Thyroid gland (tissue), 4 donors: ENCODE measurements at places on chromosomes 11 and 22.

GRCh38 chr22:22609291-22609690, 35.1 kb upstream of the GGTLC2 start:
- no peak for DNase-seq

GRCh38 chr11:29751618-29752017, 265.2 kb downstream of the KCNA4 start:
- no peak for DNase-seq

GRCh38 chr22:44549701-44550100, 51.7 kb upstream of the RTL6 start:
- DNase-seq, result no peak

- DNase-seq, result no peak
Observed at GRCh38 chr22:47065756-47066615, 303.5 kb downstream of the TBC1D22A start.

GRCh38 chr11:103906291-103906867, 130.1 kb upstream of the DDI1 start:
- no peak for DNase-seq

DNA sequence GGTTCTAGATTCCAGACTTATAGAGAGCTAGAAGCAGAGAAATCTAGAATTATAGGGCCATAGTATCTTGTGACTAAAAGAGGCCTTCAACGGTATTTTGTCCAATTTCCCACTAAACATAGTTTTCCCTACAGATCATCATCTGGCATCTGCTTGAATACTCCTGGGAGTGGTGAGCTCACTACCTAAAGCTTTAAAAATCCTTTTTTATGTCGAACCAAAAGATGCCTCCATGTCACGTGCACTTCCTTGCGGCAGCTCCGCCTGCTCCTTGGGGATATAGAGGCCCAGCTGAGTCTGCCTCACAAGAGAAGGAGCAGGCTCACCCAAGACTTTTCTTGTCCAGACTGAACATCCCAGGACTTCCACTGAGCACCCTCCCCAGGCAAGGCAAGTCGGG, 4.3 kb upstream of the MB start:
- no peak for DNase-seq
